Cardiac muscle cell (in vitro differentiated cells and primary cell): ENCODE measurements at places on chromosomes 7 and 10. TPM values are rescaled to one million over a fixed set of nuclear protein-coding genes. Genes with fewer than 3 reads are reported as not detected.

The SFTPA1 gene
- total RNA-seq, result not detected in 2 replicates

GRCh38 chr7:76359978-76360638, 1.3 kb upstream of the YWHAG start:
- no peaks in the 10 kb centered on the region for H3K27me3 ChIP-seq
- peak; percentile 40 for DNase-seq
- H3K27ac ChIP-seq, result peak overlapping the region; percentile 86
- H3K36me3 ChIP-seq, result peaks cover 4% of the 10 kb centered on the region
- H3K4me3 ChIP-seq, result no peak overlapping the region

The SEMA3C gene
- 36.2 and 53.5 TPM in 2 replicates for total RNA-seq

- no peaks in the 10 kb centered on the region for H3K4me1 ChIP-seq
- no peak for DNase-seq
- no peak overlapping the region for H3K27ac ChIP-seq
- H3K4me3 ChIP-seq, result no peak overlapping the region
Observed at GRCh38 chr7:129252128-129252527, 27.3 kb downstream of the AHCYL2 start.

The FRA10AC1 gene
- total RNA-seq, result 4.8 and 13.5 TPM in 2 replicates

DNA sequence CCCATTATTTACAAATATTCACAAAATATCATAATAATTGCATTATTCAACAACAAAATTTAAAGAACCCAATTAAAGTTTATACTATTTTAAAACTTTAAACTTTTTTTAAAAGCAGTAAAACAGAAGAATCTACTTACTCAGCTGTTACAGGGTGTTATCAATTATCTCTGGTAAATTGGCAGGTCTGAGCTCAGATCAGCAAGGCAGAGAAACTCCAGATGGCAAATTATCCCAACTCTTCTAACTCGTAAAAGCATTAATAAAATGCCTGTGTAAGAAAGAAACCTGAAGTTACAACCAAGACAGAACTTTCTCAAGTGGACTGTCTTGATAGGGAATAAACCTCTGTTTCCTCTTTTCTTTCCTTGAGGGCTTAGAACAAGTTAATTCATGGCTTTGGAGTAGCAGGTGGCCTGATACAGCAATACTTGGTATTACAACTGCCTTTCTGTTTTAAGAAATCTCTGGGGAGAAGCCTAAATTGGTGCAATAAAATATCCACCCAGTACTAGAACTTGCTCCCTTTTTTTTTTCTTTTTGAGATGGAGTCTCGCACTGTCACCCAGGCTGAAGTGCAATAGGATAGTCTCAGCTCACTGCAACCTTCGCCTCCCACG, 275.3 kb upstream of the MKLN1 start:
- no peak overlapping the region for H3K4me3 ChIP-seq
- no peaks in the 10 kb centered on the region for H3K27me3 ChIP-seq
- no peaks in the 10 kb centered on the region for H3K36me3 ChIP-seq
- no peaks in the 10 kb centered on the region for H3K4me1 ChIP-seq
- DNase-seq, result no peak
